HS-27A (cell line): ENCODE measurements at places on chromosomes 1 and 21.

- DNase-seq: no peak
Measured at GRCh38 chr1:112397841-112398240, 1.8 kb downstream of the CTTNBP2NL start.

DNA sequence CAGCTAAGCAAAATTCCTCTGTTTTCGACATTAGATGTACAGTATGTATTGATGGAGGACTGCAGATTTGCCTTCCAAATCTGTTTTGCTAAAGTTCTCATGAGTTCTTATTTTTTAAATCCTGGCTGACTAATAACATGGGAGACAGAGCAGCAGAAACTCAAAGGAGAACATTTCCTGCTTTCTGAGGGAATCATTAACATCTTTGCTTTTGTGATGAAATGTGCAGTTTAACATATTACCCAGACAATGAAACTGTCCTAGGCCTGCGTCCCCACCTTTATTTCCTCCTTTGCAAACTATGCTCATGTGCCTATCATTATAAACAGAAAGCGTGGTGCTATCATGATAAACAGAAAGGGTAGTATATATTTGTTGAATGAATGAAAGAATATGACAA, 149.9 kb downstream of the ZP4 start:
- no peak for DNase-seq

DNA sequence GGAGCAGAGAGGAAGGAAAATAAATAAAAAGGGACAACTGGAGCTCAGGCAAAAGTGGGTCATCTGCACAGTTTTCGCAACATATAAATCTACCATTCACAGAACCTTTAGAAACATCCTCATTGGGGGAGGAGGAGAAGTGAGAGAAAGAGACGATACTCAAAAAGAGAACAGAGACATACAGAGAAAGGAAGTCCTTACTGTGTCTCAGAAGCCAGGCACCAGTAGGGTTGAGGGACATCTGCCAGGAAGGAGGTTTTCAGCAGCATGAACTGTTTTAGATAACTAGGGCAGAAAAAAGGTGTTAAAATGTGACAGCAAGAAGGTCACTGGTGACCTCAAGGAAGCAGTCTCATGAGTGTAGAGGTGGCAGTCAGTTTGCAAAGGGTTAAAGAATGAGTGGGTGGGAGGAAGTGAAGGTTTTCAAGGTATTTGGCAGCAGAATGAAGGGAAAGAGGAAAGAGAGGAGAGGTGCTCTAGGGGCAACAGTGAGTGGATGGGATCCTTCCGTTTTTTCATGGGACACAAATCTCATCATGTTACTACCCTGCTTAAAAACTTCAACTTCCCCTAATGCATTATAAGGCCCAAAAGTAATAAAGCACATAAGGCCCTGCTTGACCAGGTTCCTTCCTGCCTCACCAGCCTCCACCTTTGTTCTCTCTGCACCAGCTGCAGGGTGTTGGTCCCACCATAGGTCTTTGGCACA, 9.5 kb downstream of the JAK1 start:
- DNase-seq: no peak

DNA sequence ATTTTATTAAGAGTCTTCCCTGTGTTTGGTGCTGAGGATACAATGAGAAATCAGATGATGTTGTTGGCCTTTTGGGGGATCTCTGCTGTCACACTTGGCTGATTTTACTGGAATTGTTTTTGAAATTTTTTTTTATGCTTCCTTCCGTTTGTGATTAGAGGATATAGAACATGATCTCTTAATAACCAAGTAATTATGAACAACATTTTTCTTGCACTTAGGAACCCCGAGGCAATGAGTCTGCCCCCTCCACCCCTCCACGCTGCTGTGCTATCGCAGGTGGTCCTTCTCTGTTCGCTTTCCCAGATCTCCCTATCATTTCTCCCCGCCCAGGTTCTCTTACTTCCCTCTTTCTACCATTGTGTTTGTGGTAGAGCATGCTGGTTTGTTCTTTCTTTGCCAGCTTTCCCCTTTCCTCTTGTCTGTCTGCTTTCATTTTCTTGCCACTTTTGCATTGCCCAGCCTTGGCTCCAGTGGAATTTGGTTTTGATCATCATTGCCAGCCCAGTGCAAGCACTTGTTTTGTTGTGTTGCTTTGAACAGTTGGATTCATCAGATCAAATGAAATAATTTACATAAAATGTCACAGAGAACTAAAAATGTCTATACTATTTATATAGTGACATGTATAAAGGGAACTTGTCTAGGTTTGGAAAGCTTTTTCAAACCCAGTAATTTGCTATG, 73.1 kb upstream of the SCCPDH start:
- no peak for DNase-seq

- DNase-seq: no peak
Measured at GRCh38 chr1:160161965-160162705, 10.7 kb downstream of the ATP1A4 start.

- DNase-seq: no peak
Measured at GRCh38 chr1:246301553-246302250, 205.4 kb downstream of the SMYD3 start.

- DNase-seq: peak; percentile 78
Measured at GRCh38 chr1:78840453-78841271, 165.9 kb downstream of the ADGRL4 start.

DNA sequence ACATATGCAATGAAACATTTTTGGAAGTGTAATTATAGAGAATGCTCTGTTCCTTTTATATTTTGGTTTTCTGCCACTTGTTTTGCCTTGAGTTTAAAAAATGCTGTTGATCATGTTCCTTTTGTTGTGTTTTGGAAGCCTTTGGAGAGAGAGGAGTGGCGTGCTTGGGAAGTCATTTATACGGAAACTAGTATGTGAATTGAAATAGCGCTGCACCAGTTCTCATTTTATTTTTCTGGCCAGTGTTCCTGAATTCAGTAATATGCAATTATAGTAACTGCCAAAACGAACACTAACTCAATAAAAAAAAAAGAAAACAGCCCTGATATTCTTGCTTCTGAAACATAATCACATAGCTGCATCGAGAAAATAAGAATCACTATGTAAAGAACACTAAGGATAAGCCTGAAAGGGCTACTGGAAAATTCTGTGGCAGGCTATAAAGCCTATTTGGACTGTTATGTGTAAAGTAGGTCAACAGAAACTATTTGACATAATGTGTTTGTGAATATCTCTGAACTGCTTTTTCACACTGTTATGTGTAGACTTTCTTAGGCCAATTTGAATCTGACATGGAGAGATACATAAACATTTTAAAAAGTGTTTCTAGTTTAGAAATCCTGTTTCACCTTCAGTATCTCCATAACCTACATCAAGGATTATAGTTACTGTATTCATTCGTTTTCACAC, 742.0 kb downstream of the KCNT2 start:
- no peak for DNase-seq

DNA sequence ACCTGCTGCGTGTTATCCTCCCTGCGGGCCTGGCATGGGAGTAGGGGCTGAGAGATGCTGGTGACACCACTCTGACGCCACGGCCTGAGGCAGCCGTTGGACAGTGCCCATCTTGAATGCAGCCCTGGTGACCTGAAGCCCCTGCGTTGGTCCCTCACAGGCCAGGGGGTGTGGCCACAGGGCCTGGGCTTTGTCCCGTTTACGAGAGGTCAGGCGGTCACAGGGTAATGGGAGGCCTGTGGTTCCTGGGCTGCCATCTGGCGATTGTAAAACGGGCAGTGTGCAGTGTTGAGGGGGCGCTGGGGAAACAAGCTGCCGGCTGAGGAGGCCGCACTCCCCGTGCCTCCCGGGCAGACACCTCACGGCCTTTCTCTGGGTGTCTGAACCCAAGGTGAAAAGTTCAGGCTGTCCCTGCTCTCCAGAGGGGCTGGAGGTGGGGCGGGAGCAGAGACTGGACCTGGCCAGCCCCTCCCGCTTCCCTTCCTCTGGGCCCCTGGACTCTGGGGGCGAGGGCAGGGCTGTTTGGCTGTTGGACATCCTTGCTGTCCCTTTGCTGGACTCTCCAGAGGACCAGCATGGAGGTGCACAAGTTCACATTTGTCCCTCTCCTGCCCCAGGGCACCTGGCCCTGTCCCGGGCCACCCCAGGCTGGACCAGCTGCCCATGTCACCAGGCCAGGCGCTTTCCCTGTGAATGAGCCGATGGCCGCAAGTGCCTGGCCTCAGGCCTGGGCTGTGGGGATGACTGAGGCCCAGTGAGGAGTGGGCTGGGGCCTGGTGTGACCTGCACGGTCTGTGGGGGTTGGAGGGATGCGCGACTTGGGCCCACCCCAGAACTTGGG, 42.4 kb downstream of the SKI start:
- no peak for DNase-seq

DNA sequence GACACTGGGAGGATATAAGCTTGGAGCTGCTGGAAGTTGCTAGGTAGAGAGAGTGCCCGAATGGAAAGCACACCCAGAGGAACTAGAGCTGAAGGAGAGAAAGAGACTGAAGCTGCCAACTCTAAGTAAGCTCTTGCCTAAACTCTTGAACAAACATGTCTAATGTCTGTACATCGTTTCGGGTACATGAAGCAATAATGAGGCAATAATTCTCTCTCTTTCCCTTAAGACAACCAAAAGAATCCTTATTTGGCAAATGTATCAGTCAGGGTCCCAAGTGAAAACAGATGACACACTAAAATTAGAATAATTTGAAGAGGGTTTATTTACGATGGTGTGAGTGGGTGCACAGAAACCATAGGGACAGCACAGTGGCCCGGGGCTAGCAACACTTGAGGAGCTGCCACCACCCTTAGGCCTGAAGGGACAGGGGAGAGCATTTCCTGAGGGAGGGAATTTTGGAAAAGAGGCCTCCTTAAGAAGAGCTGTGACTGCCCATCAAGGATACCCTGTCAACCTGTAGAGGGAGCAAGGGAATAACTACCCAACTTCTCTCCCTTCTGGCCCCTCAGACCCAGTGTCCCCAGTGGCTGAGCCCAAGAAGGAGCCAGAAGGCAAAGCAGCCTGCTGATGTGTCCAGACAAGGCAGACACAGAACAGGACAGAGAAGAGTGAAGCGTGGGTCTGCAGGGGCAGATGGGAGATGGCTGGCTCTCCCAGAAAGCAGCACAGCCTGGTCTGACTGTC, 36.1 kb upstream of the KHDRBS1 start:
- no peak for DNase-seq

DNA sequence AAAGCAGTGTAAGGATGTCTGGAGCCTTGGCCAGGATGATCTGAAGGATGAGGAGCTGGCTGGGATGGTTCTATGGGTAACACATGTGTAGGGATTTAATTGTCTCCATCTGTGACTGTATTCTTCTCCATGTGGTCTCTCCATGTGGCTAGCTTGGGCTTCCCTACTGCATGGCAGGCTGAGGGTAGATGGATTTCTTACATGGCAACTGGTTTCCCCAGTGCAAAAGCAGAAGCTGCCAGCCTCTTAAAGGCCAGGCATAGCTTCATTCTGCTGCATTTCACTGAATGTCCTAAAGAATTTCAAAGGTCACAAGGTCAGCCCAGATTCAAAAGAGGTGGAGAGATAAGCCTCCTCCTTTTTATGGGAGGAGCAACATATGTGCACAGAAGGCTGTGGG, 61.7 kb downstream of the XCL2 start:
- DNase-seq: no peak

DNA sequence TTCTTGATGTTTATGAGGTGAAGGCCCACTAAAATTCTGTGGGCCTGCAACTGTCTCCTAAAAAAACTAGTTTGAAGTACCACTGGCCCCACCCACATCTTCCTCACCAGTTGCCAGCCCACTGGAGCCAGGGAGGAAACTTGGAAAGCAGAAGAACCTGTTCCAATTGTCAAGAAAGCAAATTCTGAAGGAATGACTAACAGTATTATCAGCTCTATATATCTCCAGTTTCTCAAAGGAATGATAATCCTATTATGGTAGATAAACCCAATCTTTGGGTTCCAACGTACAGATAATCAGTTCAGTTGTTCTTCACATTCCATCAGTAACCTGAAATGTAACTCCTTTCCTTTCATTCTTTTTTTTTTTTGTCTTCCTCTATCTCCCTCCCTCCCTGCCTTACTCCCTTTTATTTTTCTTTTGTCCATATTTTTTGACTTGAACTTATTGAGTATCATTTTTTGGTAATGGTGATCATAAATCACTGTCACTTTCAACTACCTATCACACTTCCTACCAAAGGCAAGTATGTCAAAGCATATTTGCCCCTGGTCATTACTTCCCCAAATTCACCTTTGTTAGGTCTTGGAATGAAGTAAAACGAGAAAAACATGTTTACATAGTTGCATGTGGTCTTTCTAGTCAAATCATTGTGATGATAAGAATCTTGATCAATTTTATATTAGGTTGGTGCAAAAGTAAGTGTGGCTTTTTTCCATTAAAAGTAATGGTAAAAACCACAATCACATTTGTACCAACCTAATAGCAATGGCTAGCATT, 943.4 kb downstream of the TTLL7 start:
- DNase-seq: no peak

DNA sequence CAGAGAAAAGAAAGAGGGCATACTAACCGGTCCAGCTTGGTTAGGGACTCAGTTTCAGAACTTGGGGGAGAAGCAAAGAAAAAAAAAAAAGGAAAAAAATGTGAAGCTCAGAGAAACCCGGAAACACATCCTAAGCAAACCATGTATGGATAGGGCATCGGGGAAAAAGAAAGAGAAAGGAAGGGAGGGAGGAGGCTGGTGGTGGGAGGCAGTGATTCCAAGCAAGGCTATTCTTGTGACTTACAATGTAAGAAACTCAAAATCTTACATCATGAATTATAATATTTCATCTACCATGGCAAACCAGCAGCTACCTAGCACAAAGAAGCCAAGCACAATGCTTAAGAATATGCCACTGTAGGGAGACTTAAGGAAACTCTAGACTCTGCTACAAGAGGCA, 60.3 kb downstream of the UBR4 start:
- DNase-seq: no peak

DNA sequence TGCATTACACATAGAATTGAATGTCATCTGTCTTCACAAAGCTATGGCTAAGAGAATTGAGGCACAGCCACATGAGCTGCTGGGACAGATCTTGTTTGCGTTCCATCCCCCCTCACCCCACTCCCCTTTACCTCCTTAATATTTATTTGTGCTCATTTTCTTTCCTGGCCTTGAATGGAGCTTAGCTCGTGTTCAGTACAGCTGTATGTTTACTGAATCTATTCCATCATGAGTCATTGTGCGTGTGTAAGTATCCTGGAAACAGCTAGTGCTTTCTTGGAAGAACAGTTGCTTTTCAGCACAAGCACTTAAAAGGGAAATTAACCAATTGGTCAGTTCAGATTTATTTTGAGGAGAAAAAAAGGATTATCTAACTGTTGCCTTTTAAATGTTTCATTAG, 14.7 kb downstream of the PROX1 start:
- DNase-seq: no peak

- DNase-seq: no peak
Measured at GRCh38 chr1:153849487-153850185, 73.1 kb downstream of the GATAD2B start.

- DNase-seq: peak; percentile 98
Measured at GRCh38 chr1:26771643-26772321, 16.0 kb upstream of the PIGV start.
